GM06990 (cell line): ENCODE measurements at places on chromosomes 13 and 19.

DNA sequence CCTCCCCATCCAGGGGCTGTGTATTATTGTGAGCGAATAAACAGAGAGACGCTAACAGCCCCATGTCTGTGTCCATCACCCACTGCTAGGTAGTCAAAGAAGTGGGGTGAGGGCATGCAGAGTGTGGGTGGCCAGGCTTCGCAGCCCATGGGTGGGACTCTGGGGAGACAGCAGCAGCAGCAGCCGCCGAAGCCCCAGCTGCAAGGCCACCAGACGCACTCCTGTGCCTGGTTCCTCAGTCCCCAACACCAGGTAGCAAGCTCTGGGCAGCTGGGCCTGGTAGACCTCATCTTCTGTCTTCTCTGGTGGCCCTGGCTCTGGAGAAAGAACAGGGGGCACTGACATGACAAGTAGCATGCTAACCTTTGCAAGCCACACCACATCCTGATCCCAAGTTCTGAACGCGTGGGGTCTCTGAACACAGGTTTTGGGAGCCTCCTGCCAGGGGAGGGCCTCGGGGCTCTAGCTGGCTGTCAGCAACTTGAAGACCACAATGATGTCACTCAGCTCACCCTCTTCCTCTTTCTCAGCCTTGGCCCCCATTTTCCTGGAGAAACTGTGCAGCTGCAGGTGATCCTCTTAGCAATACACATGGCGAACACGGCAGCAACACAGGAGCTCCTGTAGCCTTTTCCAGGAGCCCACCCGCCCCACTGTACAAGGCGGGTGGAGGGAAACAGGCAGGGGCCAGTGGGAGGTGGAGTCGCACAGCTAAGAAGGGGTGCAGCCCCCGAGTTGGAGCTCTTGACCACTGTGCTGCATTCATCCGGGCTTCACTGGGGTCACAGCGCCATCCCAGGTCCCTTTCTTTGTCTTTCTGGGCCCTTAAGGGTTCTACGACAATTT, 5.8 kb downstream of the FUZ start:
- DNase-seq: no peak

DNA sequence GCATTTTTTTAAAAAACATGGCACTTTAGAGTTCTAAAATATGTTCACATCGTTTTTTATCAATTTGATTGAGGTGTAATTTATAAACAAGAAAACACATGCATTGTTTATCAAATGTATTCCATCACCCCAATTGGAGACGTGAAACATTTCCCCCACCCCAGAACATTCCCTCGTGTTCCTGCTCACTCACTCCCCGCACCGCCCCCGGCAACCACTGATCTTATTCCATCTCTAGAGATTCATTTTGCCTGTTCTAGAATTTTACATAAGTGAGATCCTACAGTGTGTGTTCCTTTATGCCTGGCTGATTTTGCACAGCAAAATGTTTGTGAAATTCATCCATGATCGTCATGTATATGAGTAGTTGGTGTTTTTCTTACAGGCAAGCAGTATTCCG, 50.5 kb upstream of the KCTD15 start:
- no peak for DNase-seq

GRCh38 chr19:17328517-17329365, 5.9 kb downstream of the ANO8 start:
- no peak for DNase-seq

DNA sequence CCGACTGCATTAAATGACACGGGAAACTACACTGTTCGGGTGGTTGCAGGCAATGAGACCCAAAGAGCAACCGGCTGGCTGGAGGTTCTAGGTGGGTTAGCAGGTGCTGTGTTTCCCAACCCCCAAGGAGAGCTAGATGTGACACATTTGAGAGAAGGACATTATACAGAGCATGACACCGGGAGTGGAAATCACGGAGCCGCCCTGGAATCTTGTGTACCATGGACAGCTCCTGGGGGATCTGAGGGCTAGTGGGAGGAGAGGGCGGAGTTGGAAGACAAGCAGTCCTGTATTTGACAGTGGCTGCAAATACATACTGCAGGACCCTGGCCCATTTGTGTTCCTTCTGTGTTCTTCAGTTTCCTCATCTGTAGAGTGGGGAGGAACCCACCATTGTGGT, 2.3 kb downstream of the CEACAM18 start:
- no peak for DNase-seq
